ENCODE measurements at places on chromosomes 3 and 15.

DNA sequence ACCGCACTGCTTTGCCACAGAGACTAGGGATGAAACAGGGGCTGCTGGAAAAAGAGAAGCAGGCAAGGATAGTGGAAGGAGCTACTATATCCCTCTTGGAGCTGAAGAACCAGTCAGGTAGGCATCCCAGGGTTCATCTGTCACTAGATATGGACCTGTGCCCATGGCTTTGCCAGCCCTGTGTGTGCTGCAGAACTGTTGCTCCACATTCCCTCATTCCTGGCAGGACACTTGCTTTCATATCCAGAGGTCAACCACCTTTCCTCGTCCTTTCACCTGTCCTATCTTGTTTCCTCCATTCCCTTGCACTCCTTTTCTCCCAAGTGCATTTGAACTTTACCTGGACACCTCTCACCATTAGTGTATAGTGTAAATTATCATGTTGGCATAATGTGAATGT, 12.0 kb downstream of the SNRK start:
- no peak for DNase-seq

- peak; percentile 22 for DNase-seq
Observed at GRCh38 chr3:46881596-46882376, 4.3 kb downstream of the PTH1R start.

DNA sequence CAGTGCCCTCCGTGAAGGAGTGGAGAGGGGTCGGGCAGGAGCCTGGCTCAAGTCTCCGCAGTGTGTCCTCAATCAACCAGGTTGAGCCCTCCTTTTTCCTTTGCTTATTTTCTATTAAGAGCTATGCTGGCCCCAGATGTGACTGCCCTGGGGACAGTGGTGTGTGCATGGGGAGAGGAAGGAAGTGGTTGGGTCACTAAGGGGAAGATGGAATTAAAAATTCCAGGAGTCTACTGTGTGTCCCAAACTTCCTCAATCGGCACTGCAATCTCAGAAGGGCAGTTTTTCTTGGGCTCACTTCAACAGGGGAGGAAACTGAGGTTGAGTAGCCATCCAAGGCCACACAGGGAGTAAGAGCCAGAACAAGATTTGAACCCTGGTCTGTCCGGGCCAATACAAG, 13.7 kb upstream of the GRIP2 start:
- no peak for DNase-seq

GRCh38 chr3:134216191-134216764, 34.4 kb downstream of the RYK start:
- no peak for DNase-seq

GRCh38 chr3:148101061-148101460, 596.6 kb upstream of the AGTR1 start:
- DNase-seq = peak; percentile 65

DNA sequence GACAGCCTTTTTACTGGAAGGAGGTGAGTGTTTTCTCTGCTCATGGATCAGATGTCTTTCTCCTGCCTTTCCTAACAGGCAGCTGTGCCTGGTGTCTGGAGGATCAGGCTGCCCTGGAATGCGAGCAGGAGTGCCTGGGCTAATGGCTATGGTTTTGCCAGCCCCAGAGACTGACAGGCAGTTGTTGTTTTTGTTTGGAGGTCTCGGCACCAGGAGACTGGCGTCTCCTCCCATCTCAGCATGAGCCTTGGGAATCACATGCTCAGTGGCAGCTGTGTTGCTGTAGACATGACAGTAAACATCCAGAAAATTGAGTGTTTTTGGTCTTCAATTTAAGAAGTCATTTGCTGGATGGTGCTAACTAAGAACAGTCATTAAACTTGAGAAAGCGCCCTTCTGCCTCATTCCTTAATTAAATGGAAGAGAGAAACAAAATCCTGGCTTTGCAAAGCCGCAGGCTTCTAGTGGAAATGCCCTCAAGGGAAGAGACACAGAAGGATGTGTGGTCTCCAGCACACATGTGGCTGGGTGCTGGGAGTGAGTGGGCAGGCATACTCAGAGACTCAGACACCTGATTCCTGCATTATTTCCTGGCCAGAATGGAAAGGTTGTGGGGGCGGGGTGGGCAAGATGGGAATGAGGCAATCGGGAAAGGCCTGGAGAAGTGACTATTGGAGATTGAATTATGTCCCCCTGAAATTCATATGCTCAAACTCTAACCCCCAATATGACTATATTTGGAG, 97.0 kb upstream of the NMNAT3 start:
- DNase-seq = peak; percentile 59

All from fibroblast of upper back skin (primary cell).